ENCODE measurements at places on chromosomes 3 and 15.

DNA sequence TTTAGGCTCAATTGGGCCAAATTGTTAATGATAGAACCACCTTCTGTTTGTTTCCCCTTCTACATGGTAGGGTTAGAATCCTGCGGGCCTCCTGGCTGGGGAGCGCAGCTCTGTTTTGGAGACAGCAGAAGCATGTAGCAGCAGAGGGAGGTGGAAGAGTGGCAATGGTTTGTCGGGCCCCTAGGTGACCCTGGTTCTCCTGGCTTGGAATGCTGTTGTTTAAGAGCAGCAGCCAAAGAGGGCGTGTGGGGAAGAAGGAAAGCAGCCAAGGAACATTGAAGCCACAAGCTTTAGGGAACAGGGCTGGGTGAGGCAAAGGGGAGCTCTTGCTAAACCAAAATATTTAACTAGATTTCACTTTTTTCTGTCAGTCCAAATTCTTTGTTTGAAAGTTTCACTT lies 213.7 kb upstream of the NR2E3 start:
- DNase-seq, result peak; percentile 66

- DNase-seq, result no peak
These were observed 30.0 kb downstream of the FILIP1L start for GRCh38 chr3:100084100-100084806.

GRCh38 chr3:58429657-58430056 lies 4.0 kb downstream of the PDHB start:
- no peak for DNase-seq

DNA sequence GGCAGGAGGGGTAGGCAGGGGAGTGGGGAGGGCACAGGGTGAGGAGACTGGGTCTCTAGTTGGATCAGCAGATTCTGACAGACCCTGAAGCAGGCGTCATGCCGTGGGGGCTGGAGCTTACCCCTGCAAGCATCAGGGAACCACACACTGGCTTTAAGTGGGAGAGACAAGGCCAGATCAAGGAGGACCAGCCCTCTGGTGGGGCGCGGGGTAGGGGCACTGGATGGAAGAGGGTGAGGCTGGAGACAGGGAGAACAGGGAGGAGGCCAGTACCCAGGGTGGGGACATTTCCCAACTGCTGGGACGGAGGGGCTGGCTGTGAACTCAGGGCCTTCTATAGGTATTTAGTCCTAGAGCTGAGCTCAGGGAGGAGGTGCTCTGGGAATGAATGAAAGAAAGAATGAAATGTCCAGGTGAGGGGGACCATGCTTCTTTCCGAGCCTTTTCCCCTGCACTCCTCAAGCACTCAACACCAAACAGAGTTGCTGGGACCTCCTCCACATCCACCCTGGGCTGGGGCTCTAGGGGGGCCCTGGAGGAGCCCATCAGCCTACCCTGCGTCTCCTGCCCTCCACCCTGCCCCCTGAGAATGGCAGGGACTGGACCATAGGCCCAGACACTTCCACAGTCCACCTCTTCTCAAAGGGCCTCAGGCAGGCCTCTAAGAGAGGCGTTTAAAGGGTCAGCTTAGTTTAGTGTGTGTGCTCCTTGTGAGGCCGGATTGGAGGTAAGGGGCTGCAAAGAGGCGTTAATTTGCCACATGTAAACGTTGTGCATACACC lies 49.0 kb upstream of the FGD5 start:
- peak; percentile 72 for DNase-seq

GRCh38 chr3:14211621-14212020 lies 33.0 kb downstream of the LSM3 start:
- no peak for DNase-seq

DNA sequence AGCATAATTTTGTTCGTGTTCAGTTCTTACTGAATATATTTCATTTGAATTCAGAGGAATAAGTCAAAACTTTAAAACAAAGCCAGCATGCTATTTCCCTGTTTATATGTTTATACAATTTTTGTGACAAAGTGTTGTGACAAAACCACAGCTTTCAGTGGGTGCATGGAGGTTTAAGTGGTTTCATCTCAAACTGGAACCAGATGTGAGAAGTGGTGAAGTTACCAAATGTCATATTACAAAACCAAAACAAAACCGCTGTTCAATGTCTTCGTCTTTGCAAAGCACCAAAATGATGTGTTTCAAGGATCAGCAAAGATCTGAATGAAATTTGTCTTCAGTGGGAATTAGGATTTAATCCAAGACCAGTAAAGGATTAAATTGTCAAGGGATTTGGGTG lies 59.3 kb upstream of the OSTN start:
- DNase-seq, result no peak

DNA sequence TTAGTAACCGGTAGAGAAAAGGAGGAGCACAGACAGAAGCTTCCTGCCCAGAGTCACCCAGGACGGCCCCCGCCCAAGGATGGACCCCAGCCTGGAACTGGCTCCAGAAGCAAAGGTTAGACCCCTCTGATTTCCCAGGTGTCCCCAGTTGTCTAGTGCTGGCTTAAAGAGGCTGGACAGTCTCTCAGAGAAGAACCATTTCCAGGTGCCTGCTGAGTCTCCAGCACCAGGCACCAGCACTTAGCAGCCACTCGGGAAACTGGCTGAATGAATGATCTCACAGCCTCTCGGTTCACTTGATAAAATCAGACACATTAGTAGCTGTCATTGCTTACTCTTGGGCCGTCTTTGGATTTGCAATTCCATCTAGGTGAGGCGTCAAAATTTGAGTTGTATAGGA lies 139.7 kb upstream of the HES1 start:
- no peak for DNase-seq

DNA sequence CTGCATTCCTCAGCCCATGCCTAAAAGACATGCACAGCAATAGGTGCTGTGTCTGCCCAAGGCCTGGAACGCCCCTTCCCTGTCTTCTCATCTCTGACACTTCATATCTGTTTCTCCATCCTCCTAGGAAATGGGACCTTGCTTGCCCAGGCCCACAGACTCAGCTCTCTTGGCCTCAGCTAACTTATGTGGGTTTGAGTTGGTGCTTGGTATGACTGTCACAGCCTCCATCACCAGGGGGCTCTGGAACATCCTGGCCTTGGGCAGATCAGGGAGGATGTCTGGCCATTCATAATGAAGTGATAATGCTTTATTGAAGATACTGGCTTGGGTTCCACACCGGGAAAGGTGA lies 156.7 kb upstream of the SMAD3 start:
- DNase-seq, result no peak
